ENCODE measurements at places on chromosomes 3 and 15.

GRCh38 chr15:84871428-84871985, 13.0 kb upstream of the SLC28A1 start:
- DNase-seq = no peak

GRCh38 chr15:39543651-39544050, 37.2 kb upstream of the THBS1 start:
- DNase-seq = no peak

- peak; percentile 16 for DNase-seq
Observed at GRCh38 chr3:196684548-196685407, 27.3 kb downstream of the CEP19 start.

GRCh38 chr3:62211675-62212429, 161.5 kb downstream of the FEZF2 start:
- no peak for DNase-seq

DNA sequence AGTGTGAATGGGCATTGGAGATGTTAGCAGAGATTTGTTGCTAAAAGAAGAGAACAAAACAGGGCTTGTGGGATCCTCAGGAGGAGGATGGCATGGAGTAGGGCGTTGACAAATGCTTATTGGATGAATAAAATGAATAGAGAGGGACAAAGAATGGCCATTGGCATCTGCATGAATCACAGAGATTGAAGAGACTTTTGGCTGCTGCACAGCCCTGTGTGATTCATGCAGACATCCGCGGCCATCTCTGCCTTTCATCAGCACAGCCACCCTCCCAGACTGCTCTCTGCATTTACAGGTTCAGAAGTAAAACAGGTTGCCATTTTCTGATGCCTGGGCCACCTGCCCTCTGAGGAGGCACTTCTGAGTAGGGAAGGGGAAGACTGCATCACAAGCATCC, 397.9 kb downstream of the EPHB1 start:
- DNase-seq = no peak

DNA sequence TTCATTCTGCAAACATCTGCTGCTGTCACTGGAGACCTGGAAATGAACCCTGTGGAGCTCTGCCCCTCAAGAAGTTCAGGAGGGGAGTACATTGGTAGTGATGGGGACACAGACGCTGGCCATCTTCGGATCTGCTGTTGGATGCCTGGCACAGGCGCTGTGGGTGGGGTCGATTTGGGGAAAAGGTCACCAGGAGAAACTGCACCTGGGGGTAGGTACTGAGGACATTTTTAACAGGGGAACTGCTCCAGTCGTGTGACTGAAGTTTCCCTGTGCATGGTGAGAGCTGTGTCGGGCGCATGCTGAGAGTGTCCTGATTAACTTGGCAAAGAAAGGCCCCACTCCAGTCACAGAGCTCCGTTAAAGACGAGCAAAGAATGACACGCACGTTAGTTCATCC, 3.4 kb downstream of the UROC1 start:
- DNase-seq = no peak

DNA sequence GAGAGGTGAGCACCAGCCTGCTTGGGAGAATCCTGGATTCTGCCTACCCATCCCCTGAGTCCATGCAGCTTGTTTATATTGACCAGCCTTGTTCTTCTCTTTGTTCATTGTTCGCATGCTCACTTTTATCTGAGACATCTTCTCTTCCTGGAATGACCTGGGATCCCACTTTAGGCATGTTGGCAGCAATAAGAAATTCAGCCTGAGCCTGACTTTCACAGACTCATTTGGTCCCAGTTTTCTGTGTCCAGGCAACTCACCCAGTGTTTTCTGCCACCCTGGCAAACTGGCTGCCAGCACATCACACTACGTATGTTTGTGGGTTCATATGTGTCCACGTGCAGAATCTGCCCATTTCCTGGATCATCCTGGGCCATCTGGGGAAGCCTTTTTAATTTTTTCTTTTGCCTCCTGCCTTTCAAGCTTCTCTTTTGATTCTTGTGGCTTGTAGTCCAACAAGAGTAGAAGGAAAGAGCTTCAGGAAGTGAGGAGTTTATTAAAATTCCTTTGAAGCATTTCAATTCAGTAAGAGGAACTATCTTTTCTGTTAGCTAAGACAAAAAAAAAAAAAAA, 199.9 kb downstream of the FNDC3B start:
- DNase-seq = no peak

- DNase-seq = no peak
Observed at GRCh38 chr15:25859838-25860645, 3.1 kb downstream of the ATP10A start.

- no peak for DNase-seq
Observed at GRCh38 chr15:49848282-49848724, 227.5 kb downstream of the DTWD1 start.

DNA sequence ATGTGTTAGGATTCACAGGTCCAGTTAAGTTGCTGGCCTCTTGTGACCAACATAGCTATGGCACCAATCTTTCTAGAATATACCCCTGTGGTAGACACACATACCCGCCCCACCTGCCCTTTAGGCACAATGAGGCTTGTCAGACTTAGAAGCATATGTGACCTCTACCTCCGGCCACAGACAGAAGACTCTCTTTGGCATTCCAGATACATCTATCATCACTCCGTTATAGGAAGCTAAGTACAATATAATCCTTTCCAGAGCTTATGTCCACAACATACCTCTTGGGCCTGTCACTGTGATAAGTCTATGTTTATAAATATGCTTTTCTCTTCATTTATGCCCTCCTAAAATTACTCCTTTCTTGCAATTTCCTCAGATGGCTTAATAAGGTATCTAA, 39.8 kb downstream of the CD47 start:
- DNase-seq = no peak

GRCh38 chr3:13492048-13492447, 11.9 kb downstream of the HDAC11 start:
- no peak for DNase-seq

DNA sequence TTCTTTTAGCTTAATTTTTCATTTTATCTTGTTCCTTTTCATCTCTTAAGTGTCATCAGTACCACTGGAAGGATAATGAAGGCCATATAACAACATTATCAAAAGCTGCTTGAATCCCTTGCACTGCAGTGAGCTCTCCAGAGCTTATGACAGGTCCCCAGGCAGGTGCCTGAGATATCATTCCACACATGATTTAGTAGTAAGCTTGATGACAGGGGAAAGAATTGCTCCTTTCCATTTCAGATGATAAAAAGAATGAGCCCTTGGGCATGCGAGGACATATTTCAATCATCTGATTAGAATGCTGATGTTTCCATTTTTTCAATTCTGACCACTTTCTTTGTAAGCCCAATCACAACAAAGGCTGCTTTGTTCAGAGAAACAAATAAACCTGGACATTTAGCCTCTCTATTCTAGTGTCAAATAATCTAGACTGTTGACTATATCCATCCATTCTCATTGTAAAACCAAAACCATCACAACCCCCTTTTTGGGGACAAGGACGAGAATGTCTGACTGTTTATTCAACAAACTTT, 567.8 kb downstream of the IGSF11 start:
- no peak for DNase-seq

- peak; percentile 13 for DNase-seq
Observed at GRCh38 chr15:23566071-23566554, 639 bp downstream of the MKRN3 start.

DNA sequence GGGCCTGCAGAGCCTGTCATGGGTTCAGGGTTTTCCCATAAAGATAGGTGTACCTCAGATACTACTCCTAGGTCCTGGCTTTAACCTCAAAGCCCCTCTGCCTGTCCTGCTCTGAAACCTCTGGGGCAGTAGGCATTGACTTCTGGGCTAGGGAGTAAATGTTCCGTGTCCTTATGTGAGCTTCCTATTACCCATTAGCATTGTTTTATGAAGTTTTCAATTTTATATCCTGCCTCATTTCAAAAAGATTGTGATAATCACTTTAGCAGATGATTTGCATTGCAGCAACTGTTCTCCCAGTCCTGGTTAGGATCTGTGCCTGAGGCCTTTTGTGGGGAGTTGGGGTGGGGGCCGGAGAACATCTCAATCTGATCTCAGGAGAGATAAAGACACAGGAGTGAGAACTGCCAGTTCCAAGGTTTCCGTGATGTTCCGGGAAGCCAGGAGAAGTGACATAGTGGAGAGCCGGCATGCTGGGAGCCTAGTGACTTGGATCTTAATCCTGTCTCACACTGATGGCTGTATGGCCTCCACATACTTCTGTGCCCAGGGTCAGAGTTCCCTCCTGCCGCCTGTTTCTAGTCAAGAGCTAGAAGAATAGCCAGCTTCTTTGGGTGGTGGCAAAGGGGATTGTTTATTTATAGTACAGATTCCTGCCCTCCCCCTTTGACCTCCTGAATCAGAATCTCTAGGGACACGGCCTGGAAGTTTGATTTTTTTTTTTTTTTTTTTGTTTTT, 10.6 kb downstream of the TPM1 start:
- DNase-seq = peak; percentile 70

- DNase-seq = no peak
Observed at GRCh38 chr3:2802429-2802828, 307.7 kb downstream of the IL5RA start.

- no peak for DNase-seq
Observed at GRCh38 chr3:116757315-116757714, 47.7 kb downstream of the TUSC7 start.

GRCh38 chr3:147939425-147939824, 530.3 kb downstream of the ZIC1 start:
- no peak for DNase-seq

DNA sequence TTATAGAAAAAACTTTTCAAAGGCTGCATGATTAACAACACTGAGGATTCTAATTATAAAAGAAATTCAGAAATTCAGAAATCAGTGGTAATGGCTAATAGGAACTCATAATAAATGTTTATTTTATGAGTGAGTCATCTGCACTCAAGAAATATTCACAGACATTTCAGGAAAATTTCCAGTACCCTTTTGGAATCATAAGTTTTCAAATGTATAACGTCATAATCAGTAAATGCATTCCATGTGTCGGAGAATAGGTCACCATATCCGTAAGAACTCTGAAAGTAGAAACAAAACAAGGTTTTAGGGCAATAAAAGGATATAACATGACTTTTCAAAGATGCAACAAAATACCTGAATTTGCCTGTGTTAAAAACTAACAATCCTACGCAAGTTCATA, 24.7 kb downstream of the EOGT start:
- DNase-seq = no peak

- DNase-seq = peak; percentile 89
Observed at GRCh38 chr15:73950831-73951561, 24.7 kb downstream of the LOXL1 start.

- DNase-seq = no peak
Observed at GRCh38 chr3:4531478-4532025, 38.4 kb downstream of the ITPR1 start.

GRCh38 chr3:35401671-35402070, 237.7 kb upstream of the ARPP21 start:
- no peak for DNase-seq

DNA sequence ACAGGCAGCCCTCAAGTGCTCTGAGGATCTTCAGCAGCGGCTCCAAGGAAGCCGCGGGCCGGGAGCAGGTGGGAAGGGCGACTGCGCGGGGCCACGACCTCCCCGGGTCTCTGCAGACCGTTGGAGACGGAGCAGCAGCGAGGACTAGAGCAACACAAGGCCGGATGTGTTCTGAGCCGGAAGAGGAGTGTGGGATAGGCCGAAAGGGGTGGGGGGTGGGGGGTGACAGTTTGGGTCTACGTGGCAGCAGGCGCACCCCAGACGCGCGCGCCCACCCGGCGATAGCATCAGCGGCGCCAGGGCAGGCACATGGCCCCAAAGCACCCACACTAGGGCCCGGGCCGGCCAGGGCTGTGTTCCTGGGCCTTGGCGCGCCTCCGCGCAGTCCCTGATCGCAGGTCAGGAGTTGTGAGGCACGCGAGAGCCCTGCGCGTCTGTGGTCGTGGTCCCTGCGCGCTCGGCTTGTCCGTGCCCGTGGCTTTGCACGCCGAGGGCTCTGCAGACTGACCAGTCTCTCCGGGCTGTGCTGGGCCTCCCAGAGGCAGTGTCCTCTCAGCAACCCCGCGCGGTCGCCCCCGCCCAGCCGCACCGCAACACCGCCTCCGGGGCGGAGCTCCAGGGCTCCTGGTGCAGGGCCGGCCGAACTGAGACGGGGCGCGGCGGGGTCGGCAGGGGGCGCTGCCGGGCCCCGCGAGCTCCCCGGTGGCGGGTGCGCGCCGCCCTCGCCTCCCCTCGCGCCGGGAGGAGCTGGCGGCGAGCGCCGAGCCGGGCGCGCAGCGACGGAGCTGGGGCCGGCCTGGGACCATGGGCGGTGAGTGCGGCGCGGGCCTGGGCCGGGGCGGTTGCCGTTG, at the start of gene PXYLP1:
Gene PXYLP1, plus strand, starts transcription at position 725 of the 851 bp plus-strand sequence. CDS start 28,351 bp downstream, outside the sequence.
- DNase-seq = peak; percentile 83

DNA sequence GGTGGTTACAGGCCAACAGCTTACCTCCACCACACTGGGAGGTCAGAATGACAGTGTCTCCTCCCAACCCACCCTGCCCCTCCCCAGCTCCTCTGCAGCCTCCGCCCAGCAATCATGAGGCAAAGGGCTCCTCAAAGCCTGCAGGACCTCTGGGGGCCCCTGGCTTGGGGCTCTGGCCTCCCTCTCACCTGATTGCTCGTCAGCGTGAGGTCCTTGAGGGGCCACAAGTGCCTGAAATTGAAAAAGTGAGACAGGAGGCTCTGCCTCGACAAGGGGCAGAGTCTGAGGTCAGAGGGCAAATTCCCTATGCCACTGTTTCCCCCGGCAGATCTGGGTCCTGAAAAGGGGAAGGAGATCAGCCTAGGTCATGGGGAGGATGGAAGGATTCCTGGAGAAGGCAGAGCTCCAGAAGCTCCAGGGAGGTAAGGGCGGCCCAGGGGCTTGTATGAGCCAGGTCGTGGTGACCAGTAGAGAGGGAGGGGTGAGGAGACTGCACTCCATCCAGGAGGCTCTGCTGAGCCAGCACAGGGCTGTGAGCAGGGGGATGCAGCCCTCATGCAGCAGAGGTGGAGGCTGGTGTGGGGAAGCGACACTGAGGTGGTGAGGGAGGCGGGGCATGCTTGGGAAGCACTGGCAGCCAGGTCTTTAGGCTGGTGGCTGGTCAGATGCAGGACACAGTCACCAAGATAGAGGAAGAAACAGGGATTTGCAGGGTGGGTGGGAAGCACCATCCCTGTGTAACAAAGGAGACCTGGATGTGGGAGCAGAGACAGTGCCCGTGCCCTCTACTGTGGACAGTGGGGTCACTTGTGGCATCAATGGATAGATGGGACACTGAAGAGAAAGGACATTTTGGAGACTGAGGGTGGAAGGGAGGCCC, 20.1 kb downstream of the ALS2CL start:
- no peak for DNase-seq

DNA sequence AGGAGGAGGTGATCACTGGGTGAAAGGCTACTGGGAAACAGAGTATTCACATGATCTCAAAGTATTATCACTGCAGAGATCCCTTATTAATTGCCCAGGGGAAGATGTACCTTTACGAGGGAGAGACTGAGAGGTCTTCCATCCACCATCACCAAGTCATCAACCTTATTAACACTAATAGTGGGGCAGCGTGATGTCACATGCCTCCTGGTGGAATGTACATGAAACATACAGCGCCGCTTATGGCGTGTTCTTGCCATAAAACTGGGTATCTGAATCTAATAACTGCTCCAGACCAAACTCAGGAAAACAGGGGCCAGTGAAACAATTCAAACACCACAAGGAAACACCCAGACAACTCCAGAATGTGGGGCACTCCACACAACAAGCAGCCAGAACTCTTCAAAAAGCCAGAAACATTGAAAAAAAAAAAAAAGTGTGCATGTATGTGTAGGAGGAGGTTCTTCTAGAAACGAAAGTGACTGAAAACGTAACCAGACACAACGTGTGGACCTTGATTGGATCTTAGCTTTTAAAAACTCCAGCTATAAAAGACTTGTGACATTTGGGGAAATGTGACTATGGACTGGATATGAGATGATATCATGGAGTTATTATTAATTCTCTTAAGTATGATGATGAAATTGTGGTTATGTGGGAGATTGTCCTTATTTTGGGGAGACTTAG, 4.6 kb downstream of the STIMATE start:
- DNase-seq = no peak

All from gastrocnemius medialis (tissue), 4 donors.